ENCODE measurements at places on chromosomes 2 and 18.

DNA sequence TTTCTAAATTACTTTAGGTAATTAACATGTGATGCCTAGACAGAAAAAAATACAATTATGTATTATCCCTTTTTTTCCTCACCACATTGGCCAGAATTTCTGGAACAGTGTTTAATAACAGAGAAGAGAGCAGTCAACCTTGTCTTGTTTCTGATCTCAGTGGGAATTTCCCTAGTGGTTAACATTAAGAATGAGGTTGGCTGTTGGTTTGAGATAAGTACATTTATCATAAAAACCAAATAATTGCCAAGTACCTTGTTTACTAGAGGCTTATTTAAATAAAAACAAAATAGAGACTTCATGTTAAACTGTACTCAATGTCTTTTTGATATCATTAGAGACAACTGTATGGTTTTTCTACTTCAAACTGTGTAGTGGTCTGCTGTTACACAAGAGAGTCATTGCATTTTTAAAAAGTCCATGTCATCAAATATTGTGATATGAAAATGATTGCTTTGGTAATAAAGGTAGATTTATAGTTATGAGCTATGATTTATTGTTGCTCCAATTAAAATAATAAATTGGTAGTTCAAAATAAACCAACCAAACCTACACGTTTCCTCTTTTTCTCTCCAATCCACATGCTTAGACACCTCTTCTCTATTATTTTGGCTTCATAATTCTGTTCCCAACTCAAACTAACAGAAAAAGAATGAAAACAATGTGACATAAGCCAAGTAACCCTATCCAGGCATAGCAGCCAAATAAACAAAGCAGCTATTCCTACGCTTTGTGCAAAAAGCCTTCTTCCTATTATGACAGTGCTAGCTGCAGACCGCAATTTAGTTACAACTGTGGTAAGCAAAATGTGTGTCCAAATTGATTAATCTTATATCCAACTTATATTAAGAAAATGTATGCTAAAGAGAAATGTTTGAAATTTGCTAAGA lies 20.9 kb upstream of the TANK start:
- DNase-seq, result peak; percentile 70

DNA sequence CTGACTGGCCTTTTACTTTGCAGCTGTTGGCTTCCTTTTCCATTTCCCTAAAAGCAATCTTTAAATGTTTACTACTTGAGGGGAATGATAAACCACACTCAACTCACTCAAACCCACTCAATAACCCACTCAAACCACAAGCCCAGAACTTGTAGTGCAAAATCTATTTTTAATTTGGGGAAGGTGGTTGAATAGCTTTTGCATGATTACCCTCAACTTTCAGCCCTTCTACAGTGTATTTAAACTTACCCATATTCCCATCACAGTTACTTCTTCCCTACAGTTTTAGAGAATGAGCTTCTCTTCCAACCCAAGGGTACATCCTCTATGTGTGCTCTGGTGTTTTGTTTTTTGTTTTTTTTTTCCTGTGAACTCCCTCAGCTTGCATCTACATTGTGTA lies 636.1 kb downstream of the TDRD15 start:
- DNase-seq, result no peak

GRCh38 chr18:36360256-36360909 lies 62.9 kb downstream of the FHOD3 start:
- DNase-seq, result no peak

DNA sequence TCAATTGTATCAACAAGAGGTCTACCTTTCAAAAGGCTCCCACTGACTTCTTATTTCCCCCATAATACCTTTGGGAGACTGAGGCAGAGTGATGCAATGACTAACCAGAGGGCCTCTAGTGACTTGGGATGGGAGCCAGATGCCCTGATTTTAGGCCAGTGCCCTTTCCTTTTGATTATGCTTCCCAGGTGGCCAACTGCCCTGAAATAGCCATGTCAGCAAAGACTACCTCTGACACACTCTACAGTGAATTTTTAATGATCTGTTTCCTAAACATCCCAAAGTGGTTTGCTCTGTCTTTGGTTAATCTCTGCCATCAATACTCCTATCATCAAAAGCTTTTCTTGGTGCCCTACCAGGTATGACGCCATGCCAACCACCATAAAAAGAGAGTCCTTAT lies 65.9 kb upstream of the ZFP36L2 start:
- no peak for DNase-seq

GRCh38 chr2:55365303-55365702 lies 54.4 kb downstream of the CCDC88A start:
- DNase-seq, result no peak

DNA sequence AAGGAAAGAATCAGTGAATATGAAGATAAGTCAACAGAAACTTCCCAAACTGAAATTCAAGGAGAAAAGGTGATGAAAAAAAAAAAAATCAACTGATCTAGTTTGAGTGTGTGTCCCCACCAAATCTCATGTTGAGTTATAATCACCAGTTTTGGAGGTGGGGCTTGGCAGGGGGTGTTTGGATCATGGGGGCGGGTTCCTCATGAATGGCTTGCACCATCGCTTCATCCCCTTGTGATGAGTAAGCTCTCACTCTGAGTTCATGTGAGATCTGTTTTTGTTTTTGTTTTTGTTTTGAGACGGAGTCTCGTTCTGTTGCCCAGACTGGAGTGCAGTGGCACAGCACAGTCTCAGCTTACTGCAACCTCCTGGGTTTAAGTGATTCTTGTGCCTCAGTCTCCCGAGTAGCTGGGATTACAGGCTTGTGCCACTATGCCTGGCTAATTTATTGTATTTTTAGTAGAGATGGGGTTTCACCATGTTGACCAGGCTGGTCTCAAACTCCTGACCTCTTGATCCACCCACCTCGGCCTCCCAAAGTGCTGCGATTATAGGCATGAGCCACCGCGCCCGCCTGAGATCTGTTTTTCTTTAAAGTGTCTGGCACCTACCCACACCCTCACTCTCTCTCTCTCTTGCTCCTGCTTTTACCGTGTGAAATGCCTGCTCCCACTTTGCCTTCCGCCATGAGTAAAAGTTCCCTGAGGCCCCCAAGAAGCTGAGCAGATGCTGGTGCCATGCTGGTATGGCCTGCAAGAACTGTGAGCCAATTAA lies 4.0 kb upstream of the SLC66A2 start:
- no peak for DNase-seq

DNA sequence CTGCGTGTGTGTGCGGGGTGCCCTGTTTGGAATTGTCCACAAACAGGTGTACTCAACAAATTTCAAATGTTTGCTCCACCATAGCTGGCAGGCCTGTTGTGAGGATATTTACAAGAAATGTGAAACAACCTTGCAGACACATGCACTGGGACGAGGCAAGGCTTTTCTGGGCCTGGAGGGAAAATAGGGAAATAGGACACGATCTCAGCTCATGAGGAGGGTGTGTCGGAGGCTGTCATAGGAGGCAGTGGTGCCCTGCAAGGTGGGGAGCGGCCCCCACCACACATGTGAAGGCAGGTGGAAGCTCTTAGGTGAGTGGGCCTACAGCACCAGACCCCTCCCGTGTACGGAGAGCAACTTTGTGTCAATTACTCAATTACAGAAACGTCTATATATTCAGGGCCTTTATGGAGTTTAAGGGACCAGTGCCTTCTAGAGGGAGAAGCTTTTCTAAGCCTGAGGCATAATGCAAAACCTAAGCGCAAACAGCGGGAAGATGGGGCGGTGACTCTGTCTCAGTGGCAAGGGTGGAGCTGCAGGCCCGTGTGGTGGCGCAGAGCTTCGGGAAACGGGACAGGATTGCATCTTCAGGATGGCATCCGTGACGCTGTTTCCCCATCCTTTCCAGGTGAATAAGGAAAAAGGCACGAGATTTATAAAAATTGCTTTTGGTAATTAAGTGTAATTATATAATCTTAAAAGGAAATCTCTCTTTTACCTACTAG lies 48.0 kb downstream of the RNF144A start:
- DNase-seq, result no peak
